ENCODE measurements at places on chromosomes 13 and 19. TPM values are rescaled to one million over a fixed set of nuclear protein-coding genes. Genes with fewer than 3 reads are reported as not detected.

Gene SRRM5
- 0.12 TPM for total RNA-seq

Gene PPP5C
- total RNA-seq: 31.0 TPM

Gene LRRC4B
- total RNA-seq: 0.24 TPM

Gene ZNF527
- total RNA-seq: 1.4 TPM

Gene SIGLEC8
- total RNA-seq: not detected

Gene CDX2
- not detected for total RNA-seq

Gene CGB2
- not detected for total RNA-seq

Gene ZNF556
- 0.60 TPM for total RNA-seq

Gene OR10H1
- total RNA-seq: not detected

Gene FBXL12
- total RNA-seq: 13.2 TPM

Gene KLK2
- not detected for total RNA-seq

Gene ZNF773
- 3.8 TPM for total RNA-seq

Gene CD70
- not detected for total RNA-seq

Gene UBL5
- total RNA-seq: 297 TPM

Gene CACNG7
- total RNA-seq: not detected

Gene FXYD7
- total RNA-seq: not detected

Gene TUBA3C
- not detected for total RNA-seq

Gene ZNF571
- total RNA-seq: 2.2 TPM

Gene KATNAL1
- total RNA-seq: 4.5 TPM

Gene RFPL4AL1
- total RNA-seq: not detected

Gene ZC3H13
- 22.1 TPM for total RNA-seq

Gene ZNF85
- total RNA-seq: 2.7 TPM

Gene C19orf67
- 0.12 TPM for total RNA-seq

Gene MAG
- not detected for total RNA-seq

Gene COX7A1
- total RNA-seq: 3.5 TPM

Gene PRX
- total RNA-seq: 0.80 TPM

Gene OR7G2
- total RNA-seq: not detected

Measured in esophagus mucosa (tissue), 1 donor.